ENCODE measurements at places on chromosomes 2 and 18.

- no peak for DNase-seq
Observed at GRCh38 chr2:200713704-200714064, 98.0 kb upstream of the BZW1 start.

- DNase-seq: peak; percentile 24
Observed at GRCh38 chr2:28084564-28084963, 194.0 kb downstream of the BABAM2 start.

DNA sequence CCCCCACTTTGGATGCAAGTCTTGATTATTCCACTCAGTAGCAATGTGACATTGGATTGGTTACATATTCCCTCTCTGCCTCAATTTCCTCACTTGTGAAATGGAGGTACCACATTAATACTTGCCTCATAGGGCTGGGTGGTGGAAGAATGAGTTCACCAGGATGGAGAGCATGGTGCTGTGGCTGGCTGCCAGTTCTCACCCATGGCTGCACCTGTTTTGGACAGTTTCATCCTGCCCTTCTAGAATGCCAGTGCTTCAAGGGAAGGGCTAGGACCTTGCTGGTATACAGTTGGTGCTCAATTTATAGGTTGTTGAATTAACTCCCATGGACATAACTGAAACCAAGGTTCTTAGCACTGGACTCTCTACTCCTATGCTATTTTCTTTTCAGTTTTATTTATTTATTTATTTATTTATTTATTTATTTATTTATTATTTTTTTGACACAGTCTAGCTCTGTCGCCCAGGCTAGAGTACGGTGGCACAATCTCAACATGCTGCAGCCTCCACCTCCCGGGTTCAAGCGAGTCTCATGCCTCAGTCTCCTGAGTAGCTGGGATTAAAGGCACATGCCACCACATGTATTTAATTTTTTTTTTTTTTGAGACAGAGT, 5.3 kb upstream of the SH3RF3 start:
- no peak for DNase-seq

- DNase-seq: no peak
Observed at GRCh38 chr2:58981237-58981636, 740.1 kb upstream of the FANCL start.

GRCh38 chr2:19649142-19649541, 252.6 kb downstream of the TTC32 start:
- peak; percentile 45 for DNase-seq

DNA sequence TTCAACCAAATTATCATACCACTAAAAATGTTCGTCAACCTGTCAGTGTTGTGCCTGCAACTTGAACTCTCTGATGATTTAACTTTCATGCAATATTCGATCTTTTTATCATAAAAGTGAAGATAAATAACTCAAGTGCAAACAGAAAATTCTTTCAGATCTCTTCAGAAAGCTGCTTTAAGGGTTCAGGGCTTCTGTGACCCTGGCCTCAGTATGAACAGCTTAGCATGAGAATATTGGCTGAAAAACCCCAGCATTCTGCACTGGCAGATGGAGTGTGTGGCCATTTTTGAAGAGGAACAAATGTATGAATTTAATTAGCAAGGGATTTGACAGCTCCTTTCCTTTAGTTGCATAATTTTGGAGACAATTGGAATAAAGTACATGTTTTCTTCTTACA, 851.4 kb upstream of the SOX11 start:
- no peak for DNase-seq

GRCh38 chr2:102069311-102069974, 73.1 kb upstream of the IL1R1 start:
- no peak for DNase-seq

GRCh38 chr2:4098137-4098536, 394.8 kb downstream of the DCDC2C start:
- DNase-seq: no peak

GRCh38 chr2:212649646-212650045, 111.0 kb upstream of the ERBB4 start:
- no peak for DNase-seq

DNA sequence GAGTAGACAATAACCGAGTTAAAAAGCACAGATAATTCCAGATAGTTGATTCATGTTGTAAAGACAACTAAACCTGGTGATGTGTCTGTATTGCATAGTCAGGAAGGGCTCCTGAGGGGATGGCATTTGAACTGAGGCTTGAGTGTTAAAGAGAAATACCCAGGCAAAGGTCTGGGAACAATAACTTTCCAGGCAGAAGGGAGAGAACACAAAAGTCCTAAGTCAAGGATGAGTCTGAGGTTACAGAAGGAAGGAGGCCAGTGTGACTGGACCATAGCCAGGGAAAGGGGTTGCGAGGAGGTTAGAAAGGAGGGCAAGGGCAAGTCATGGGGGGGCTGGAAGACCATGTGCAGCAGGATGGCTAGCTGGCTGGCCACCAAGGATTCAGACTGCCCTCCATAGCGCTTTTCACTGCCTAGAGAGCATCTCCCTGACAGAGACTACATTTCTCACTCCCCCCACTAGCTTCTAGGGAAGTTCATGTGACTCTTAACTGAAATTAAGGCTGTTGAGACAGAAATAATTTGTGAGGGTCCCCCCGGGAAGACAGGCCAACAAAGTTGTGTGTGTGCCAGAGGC, 135.5 kb upstream of the CREB1 start:
- no peak for DNase-seq

DNA sequence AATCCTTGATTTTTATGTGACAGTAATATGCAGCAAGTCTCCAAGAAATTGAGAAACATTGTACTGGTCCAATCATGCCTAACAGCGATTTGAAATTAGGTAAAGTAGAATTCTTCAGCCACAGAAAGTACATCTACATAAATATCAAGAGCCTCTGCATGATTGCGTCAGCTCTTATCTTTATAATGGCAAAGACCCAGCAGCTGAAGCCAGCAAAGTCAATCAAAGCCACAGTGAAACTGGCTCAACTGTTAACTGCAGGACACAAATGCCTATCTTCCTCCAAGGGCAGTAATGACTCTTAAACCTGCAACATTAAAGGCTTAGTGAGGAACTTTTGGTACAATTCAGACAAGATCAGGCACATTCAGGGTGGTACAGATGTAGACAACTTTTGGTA, 102.5 kb downstream of the BARD1 start:
- DNase-seq: no peak

DNA sequence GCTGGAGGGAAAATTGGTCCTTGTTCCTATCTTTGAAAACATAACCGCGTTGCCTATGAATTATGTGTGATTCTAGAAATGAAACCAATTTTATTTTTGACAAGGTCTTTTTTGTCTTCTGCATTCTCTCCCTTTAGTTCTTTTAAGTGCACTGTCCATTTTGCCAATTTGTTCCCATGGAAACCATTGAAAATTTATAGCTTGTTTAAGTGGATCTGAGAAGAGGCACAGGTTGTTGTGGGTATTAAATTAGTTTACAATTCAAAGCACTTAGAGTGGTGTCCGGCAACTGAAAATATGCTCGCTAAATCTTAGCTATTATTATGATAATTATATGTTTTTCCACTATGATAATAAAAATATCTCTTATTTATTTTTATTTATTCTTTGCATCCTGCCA, 107.5 kb upstream of the FSHR start:
- DNase-seq: no peak

DNA sequence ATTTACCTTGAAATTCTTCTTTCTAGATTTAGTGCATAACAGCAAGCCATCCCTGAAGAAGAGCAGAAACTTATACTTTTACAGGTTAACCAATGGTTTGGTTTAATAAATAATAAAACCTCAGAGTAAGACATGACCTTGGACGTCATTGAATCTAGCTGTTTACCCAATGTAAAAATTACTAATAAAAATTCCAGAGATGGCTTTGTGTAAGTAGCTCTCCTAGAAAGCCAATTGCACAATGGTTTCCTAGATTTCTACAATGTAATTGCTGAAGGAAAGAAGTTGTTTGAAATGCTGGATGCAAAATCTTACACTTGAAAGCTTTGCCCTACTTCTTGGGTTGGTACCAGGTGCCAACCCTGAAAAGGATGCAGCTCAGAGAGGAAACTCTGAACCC, 1.5 kb downstream of the XDH start:
- DNase-seq: peak; percentile 72

DNA sequence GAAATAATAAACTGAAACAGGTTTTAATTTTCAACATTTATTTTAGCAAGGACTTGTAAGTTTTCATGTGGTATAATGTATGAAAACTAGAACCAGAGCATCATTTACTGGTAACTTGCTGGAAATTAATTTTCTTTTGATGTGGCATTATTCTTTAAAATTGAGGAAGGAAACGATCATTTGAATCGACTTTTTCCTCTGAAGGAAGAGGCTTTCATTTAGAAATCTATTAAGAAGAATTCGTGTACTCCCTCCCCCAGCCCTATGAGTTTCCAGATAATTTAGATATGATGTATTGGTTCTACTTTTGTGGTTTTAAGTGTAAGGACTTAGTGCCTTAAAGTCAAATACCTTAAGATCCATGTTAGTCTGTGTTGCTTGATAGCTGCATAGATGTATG, 2.5 kb downstream of the BABAM2 start:
- no peak for DNase-seq

DNA sequence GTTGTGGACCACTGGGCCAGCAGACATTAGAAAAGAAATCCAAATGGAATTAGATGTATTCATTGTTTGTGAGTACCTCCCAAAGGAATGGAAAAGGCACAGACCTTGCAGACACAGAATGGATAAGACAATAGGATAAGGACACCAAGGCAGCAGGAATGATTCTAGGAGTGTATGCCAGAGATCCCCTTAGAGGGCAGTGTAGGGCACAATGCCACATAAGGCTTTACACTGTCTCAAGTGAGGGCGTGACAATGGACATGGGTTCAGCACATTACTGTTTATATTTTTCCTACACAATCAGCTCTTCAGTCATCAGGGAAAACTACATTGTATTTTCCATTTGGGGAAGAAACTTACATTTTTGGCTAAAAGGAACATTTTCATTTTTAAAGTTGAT, 250.9 kb downstream of the PTH2R start:
- no peak for DNase-seq

DNA sequence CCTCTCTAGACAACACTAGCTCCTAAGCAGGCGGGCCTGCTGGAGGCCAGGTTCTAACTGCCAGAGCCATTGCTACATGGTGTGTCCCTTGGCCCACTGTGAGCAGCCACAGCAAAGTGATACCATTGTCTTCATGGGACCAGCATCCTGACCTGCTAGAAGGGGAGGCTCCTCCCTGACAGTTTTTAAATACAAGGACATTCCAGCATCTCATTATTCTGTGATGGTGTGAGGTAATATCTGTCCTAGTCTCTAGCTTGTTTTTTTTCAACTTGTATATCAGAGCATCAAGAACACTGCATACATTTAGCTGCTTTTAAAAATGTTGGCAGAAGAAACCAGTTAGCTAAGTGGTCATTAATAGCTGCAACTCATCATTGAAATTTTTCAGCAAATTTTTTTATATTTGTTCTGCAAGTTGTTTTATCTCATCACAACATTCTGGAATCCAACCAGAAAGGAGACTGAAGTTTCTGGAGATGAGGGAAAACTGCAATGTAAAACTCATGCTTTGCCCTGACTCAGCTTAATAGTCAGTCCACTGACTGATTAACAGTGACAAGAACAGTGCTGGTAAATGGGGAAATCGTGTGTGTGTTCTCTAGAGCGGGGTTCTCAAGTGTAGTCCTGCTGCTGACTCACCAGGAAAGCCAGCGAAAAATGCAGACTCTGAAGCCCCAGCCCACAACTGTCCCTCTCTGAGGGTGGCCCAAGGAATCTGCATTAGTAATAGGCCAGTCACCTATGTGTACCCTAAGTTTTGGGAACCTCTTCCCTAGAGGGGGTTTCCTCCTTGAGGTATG, 17.8 kb downstream of the MAPRE3 start:
- peak; percentile 86 for DNase-seq

DNA sequence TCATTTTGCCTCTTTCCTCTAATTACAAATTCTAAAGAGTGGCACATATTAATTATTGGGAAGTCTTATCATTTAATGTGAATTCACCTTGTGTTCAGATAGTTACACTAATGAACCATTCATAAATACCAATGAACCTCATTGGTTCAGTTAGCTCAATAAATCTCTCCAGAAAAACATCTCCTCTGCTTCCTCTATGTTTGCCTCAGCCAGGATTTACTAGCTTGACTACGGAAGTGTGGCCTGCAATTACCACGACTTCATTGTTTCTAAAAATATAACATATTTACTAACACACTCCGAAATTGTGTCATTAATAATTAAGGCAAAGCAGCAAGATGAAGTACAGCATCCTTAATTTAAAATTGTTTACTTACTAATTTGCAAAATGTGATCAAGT, 103.3 kb downstream of the PLA2R1 start:
- no peak for DNase-seq

GRCh38 chr2:20738772-20739171, 71.8 kb downstream of the GDF7 start:
- peak; percentile 15 for DNase-seq

DNA sequence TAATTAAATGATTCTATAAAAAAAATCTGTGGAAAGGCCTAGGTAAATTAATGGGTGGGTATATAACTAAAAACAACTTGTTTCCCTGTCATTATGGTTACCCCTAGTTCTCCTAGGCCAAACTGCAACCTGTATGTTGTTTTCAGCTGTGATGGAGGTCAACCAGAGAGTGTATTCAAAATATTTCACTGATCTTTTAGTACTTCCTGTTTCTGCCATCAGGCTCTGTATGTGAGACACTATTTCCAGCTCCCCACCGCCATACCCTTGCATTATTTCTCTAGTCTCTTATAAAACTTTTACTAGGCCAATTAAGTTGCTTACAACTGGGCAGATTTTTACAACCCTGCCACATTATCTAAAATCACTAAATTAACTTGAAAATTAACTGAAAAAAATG, 21.0 kb upstream of the CDKL4 start:
- DNase-seq: no peak

DNA sequence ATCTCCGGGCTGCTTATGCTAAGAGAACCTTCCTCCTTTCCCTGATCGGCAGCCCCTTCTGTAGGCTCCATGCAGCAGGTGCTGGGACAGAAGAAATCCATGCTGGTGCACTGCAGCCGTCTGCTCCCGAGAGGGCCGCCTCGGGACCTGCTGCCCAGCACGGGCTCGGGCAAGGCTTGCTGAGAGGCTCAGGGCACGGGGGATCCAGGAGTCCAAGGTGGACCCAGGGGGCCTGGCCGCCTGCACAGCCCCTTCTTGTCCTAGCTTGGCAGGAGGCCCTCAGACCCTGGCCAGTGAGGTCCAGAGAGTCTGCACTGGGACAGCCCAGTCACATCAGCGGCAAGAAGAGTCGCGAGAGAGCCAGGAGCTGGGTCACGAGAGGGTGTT, 13.3 kb upstream of the DUSP2 start:
- no peak for DNase-seq

DNA sequence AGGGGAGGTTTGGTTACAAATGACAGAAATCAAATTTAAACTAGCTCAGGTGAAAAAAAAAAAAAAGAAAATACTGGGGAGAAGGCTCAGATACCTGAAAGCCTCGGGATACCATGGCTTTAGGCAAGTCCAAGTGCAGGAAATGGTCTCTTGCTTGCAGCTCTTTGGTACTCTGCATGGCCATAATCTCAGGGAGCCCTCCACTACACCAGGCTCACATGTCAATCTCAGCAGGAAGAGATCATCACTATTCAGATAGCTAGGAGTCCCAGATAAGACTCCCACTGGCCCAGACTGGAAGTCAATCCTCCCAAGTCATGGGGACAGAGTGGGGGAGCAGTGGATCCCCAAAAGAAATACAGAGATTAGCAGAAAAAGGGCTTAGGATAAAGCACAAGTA, 64.8 kb upstream of the RALBP1 start:
- no peak for DNase-seq

GRCh38 chr2:226673314-226673723, 126.3 kb downstream of the IRS1 start:
- DNase-seq: peak; percentile 79

- no peak for DNase-seq
Observed at GRCh38 chr2:129812071-129812470, 167.4 kb upstream of the RAB6C start.

- DNase-seq: peak; percentile 63
Observed at GRCh38 chr2:219104107-219105035, 43.6 kb upstream of the IHH start.

All from fibroblast of gingiva (primary cell).